ENCODE measurements at places on chromosomes 4 and X.

GRCh38 chr4:113645771-113646441, 115.6 kb downstream of the CAMK2D start:
- no peak for DNase-seq

DNA sequence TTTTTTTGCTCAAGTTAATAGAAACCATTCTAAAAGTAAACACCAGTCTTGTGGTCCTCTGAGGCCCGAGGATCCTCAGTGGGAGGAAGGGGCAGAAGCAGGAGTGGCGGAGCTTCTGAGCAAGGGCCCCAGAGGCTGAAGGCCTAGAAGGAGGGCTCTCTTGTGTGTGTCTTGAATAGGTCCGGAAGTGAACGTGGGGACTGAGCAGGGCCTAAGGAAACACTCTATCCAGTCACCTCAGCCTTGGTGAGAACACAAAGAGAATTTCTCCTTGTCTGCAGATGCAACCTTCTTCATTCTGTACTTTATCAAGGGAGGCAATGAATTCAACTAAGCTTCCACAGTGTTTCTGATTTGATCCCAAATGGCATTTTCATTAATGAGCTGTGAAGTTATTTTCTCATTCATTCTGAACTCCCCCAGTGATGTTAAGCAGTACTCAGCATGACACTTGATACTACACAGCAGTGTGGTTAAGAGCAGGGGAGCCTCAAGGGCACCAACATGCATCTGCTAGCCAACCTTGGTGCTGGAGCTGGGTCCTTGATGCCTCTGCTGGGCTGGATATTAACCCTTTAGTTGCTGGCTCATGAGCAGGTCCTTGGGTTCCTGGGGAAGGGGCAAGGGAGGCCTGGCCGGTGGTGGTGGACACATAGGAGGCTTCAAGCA, 64.7 kb downstream of the RBM47 start:
- DNase-seq: no peak

DNA sequence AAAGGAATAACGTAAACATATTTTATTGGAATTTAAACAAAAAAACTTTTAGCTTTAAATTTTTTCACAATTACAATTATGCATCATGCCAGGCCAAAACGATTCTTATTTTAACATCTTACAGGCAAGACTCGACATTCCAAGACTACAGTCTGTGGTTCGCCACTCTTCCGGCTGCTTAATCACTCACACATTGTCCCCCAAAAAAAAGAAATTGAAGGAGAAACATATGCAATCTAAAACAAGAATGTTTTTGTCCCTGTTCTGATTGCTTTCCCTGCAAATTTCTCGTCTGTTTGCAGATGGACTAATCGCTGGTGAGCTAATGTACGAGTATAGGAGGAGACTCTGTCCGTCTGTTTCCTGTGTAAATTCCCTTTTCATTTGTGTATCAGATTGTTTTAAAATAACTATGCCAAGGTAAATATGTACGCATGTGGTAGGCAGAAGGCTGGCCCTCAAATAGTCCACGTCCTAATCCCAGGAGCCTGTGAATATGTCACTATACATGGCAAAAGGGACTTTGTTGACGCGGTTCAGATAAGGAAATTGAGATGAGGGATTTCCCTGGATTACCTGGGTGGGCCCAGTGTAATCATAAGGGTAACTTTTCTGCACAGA, 37.7 kb upstream of the MTNR1A start:
- DNase-seq: peak; percentile 74

GRCh38 chrX:136497556-136498052, at the start of gene HTATSF1:
TSS of gene HTATSF1 (plus strand) at chrX:136497592. CDS start at chrX:136497685, 93 bp downstream.
- no peak for DNase-seq

DNA sequence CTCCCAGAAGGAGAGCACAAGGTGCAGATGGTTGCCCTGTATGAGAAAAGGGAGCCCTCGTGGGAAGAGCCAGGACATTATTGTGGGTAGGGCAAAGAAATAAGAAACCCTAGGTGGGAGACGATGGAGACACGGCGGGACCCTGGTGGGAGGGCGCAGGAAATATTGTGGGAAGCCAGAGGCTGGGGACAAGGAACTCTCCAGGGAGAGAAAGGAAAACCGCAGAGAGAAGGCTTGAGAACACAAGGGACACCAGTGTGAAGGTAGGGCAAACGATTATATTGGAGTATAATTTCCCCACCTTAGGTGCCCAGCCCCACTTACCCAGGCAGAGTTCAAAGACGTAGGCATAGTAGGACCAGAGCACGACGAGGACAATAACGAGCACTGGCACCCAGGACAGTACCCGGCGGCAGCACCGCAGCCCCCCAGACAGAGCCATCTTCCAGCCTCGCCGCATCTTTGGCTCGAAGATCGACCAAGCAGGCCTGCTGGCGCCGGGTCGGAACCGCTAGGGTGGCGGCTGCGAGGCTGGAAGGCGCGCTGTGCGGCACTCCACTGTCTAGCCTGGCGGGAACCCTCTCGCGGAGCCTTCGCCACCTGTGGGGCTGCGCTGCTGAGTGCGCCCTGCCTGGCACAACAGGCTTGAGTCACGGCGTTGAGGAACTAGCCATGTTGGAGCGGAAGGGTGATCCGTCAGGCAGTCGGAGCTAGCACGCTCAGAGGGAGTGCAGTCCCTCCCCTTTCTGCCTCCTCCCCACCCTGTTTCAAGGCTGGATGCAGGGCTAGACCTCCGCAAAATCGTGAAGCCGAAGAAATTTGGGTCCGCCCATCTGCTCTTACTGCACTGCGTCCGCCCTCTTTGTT, at the start of gene ZDHHC15:
Gene ZDHHC15 (minus strand): TSS at position 473 of the 867 bp plus-strand sequence. CDS start 13 bp downstream, at position 460.
- peak; percentile 13 for DNase-seq

GRCh38 chrX:70525733-70526132, 81.1 kb downstream of the DLG3 start:
- no peak for DNase-seq

GRCh38 chrX:20445109-20445508, 178.4 kb upstream of the RPS6KA3 start:
- DNase-seq: no peak

- no peak for DNase-seq
Measured at GRCh38 chrX:133880032-133880443, 105.4 kb downstream of the GPC3 start.

GRCh38 chrX:136227948-136228838, 23.0 kb downstream of the MAP7D3 start:
- DNase-seq: no peak

GRCh38 chr4:148116264-148116663, 325.9 kb downstream of the NR3C2 start:
- peak; percentile 95 for DNase-seq

DNA sequence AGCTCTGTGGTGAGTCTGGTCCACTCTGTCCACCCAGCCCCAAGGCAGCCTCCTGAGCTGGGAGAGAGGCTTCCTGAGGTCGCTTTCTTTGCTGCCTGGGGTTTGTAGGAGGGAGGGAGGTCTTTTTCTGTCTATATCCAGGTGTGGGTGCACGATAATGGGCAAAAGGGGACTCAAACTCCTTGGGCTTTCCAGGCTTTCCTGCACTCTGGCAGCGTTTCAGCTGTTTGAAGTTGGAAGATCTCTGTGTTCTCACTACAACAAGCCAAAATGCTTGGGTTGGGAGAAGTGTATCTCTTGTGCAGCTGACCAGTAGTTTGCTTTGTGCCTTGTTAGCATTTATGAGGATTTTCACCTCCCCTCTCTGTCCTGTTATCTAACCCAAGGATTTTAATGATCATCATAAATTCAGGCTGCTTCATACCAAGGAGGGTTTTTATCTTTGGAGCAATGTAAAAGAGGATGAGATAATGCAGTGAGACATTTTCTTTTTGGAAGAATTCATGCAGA, 126.3 kb downstream of the REPS2 start:
- no peak for DNase-seq

- DNase-seq: no peak
Measured at GRCh38 chr4:126386512-126386911, 1071.8 kb downstream of the FAT4 start.

- no peak for DNase-seq
Measured at GRCh38 chr4:83759611-83760010, 223.7 kb downstream of the GPAT3 start.

GRCh38 chr4:159443975-159444374, 341.1 kb downstream of the RAPGEF2 start:
- DNase-seq: no peak

DNA sequence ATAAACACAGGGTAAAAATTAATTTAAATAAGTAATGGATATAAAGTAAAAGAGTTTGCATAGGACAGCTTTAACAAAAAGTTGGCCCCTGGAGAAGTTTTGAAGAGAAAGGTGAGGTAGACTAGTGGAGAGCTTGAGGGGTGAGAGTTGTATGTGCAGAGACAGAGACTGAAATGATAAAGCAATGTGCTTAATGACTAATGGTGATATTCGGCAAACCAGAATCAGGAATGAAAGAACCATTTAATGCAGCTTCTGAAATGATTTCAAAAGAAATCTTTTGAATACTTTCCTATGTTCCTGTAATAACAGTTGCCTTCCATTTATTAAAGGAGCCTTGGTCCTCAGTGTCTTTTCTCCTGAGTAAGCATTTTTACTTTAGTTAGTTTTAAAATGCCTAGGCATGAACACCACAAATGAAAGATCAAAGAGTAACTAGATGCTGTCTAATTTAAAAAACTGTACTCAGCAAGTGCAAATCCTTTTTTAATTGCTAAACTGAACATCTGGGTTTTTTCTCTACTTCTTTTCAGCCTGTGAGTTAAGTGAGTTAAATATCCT, 28.5 kb downstream of the CAMK2D start:
- no peak for DNase-seq

- no peak for DNase-seq
Measured at GRCh38 chr4:102585329-102585728, 84.2 kb downstream of the NFKB1 start.

DNA sequence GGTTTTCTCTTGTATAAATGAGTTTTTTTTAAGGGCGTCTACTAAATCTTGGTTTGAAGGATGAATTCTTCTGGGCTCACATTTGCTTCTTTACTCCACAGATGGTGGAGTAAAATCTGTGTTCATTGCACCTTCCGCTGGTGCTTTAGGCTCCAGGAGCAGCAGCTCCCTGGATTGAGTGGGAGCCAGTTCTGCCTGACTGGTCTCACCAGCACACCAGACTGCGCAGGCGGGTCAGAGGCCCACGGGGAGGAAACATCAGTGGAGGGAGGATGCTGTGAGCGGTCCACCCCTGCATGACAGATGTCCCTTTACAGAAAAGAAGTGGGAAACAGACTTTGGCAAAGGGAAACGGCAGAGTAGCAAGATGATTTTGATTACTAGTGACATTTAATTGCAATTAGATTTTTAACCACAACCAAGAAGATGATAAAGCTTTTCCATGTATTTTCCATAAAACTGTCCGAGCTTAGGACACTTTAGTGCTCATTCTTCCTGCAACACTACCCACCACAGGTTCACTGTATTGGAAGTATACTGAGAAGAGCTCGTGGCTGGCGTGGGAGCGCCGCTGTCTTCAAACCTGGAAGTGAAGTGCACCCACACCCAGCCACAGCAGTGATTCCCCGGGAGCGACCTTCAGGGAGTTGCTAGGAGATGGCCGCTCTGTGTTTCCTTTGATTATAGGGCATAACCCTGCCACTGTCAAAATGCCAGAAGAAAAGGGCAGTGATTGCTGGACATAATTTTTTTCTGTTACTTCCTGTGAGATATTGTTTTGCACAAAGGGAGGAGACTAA, 95.2 kb downstream of the SORBS2 start:
- no peak for DNase-seq

GRCh38 chr4:184983672-184984356, 34.5 kb upstream of the HELT start:
- DNase-seq: no peak

DNA sequence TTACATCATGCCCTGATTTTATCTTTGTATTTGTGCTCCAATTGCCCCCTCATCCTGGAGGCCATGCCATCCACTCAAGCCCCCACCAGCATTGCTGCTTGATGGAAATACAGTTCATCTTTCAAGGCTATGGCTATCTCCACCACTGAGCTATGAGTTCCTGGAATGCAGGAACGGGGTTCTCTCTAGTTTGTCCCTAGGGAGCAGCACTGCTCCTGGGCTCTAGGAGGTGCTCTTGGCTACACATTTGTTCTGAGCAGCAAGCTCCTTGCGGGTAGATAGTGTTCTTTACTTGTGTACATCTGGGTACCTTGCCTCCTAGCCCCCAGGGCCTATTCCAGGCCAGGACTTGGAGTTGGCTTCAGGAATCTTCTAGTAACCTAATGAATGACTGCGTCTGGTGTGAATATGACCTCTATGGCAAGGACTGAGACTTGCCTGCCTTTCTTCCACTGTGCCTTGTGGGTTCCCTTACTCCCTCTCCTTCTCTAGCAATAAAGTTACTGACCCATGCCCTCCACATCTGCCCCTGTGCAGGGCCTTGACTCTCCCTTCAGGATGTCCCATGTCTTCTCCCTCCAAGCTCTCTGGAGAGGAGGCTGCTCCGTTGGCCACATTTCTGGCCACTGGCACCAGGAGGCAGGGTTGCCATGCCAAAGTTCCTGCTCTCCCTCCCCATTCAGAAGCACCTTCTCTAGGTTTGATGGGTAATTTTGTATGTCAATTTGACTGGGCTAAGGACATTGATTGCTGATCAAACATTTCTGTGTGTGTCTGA, 7.6 kb downstream of the CITED1 start:
- no peak for DNase-seq

GRCh38 chr4:36292556-36293188, 11.3 kb downstream of the DTHD1 start:
- no peak for DNase-seq

- no peak for DNase-seq
Measured at GRCh38 chrX:78119521-78120227, 15.6 kb downstream of the PGK1 start.

- DNase-seq: no peak
Measured at GRCh38 chr4:113952452-113953029, 26.9 kb downstream of the ARSJ start.

DNA sequence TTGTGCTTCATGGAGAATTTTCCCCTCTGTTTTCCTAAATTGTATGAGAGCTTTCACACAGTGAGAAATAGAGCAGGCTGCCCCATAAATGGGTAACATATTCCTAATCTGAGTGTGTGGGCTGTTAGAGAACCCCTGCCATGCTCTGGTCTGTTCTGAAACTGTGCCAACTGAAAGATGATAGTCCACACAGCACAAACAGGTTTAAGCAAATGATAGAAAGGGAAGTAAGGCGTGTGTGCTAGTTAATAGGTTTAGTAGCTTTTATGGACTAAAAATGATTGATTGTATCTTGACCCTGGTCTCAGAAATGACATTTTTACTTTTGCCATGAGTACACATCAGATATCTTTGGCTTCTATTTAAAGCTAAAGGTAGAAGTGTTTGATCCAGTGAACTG, 106.2 kb downstream of the PRRG1 start:
- DNase-seq: no peak

Data from fibroblast of skin of left quadriceps (primary cell).